ENCODE measurements at places on chromosomes 16 and 17.
A peak's percentile ranks its signal among the peaks of the same experiment; 100 is the strongest.

DNA sequence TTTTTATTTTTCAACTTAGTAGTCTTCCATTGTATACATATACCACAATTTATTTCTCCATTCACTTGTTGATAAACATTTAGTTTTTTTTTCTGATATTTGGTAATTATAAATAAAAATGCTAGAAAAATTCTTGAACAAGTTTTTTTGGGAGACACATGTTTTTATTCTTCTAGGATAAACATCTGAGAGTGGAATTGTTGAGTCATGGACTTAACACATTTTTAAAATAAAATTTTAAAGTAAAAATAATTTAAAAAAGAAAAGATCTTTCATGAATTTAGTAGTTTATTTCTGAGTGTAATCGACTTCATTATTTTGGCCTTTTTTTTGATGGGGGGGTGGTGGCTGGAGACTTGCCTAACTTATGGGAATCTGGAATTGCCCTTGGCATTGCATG, 391.1 kb downstream of the KCNJ2 start:
- DNase-seq = no peak

GRCh38 chr16:30395992-30396585, 869 bp downstream of the ZNF48 start:
- DNase-seq = no peak

- DNase-seq = peak; percentile 72
Measured at GRCh38 chr16:11603331-11603750, 16.6 kb upstream of the LITAF start.

DNA sequence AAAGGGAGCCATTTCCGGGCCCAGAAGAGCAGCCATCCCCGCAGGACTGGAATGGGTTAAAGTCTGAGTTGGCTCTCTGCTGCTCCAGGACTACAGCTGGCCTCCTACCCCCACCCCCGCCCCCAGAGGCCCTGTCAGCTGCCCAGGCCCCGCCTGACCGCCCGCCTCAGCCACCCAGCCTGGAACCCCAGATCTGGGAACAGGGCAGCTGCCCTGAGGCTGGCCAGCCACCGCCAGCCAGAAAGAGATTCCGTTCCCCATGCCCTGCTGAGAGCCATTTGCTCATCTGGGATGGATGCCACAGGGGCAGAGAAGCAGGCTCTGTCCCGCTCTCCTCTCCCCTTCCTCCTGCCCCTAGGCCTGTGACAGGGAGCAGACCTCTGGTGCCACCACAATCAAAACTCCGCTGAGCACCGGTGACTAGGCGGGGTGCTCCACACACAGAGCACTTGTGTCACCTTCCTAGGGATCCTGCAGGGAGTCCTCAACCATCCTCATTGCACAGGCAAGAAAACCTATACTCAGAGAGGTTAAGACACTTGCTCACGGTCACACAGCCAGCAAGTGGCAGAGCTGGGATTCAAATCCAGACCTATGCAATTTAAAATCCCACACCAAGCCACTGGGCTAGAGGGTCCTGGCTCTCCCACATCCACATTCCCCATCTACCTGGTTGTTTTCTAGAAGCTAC, 44.1 kb downstream of the ZNF423 start:
- DNase-seq = peak; percentile 87

- no peak for DNase-seq
Measured at GRCh38 chr17:48894886-48895285, 2.3 kb downstream of the ATP5MC1 start.

DNA sequence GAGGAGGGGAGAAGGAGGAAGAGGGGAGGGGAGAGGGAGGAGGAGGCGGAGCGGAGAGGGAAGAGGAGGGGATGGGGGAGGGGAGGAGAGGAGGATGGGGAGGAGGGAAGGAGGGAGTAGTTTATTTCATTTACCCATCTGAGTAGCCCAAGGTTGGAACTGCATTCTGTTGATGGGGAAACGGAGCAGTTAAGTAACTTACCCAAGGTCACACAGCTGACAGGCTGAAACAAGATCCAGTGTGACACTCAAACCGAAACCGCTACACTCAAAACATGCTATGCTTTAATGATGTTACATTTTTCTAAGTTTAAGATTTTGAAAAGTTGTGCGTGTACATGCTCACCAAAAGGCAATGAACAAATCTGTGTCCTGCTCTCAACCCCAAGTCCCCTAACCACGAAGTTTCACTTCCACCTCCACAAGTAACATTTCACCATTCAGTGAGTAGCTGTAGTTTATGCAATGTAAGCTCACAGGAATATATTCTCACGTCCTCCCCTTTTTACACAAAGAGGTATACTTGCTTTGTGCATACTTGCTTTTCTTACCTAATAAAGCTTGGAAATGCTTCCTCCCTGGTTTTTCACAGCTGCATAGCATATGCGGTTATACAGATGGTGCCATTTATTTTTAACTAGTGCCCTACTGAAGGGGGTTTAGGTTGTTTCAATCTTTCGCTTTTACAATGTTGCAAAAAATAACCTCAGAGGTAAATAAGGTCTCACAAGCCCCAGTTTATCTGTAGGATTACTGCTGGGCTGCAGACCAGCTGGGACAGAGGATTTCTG, 275.3 kb downstream of the PARN start:
- no peak for DNase-seq

DNA sequence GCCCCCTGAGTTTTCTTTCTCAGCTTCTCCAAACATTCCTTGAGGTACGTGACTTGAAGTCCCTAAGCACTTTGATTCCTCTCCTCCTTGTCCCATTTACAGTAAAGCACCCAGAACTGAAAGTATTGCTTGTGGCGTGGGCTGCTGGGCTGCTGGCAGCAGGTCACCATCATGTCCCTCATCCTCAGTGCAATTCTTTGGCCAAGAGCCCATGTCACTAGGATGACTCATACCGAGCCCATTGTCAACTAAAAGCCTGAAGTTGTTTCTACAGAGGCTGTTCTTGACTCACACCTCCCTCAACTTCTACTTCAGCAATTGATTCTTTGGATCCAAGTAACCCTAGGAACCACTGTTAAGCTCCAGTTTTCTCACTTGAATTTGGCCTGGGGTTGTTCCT, 54.3 kb downstream of the KPNA2 start:
- DNase-seq = no peak

GRCh38 chr16:7839568-7839967, 506.9 kb downstream of the RBFOX1 start:
- DNase-seq = no peak

- DNase-seq = peak; percentile 66
Measured at GRCh38 chr17:76370261-76370993, 14.0 kb upstream of the SPHK1 start.

DNA sequence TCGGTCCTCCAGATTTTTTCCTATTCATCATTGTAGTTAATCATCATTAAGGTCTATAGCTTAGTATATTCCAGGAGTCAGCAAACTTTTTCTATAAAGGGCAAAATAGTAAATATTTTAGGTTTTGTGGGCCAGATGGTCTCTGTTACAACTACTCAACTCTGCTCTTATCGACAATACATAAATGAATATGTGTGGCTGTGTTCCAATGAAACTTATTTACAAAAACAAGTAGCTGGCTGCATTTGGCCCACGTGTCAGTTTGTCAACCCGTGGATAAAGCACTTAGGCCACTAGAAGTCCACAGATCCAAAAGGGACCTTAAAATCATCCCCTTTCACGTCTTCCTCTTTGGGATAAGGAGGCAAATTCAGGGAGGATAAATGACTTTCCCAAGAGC, 5.4 kb upstream of the HNF1B start:
- DNase-seq = no peak

DNA sequence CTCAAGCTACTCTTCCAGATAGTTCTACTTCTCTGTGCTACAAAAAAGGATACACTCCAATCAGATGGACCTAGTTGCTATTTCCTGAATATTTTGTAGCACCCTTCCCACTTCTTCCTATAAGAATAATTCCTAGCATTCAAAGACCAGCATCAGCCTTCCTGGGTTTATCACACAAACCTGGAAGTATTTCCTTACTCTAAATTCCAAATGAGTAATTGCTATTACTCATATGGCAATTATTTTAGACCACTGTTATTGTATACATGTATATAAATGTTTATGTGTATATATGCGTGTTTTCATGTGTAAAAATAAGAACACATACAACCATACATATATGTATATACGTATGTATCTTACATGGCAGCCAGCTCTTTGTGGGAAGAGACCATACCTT, 130.6 kb downstream of the MYO1D start:
- no peak for DNase-seq

DNA sequence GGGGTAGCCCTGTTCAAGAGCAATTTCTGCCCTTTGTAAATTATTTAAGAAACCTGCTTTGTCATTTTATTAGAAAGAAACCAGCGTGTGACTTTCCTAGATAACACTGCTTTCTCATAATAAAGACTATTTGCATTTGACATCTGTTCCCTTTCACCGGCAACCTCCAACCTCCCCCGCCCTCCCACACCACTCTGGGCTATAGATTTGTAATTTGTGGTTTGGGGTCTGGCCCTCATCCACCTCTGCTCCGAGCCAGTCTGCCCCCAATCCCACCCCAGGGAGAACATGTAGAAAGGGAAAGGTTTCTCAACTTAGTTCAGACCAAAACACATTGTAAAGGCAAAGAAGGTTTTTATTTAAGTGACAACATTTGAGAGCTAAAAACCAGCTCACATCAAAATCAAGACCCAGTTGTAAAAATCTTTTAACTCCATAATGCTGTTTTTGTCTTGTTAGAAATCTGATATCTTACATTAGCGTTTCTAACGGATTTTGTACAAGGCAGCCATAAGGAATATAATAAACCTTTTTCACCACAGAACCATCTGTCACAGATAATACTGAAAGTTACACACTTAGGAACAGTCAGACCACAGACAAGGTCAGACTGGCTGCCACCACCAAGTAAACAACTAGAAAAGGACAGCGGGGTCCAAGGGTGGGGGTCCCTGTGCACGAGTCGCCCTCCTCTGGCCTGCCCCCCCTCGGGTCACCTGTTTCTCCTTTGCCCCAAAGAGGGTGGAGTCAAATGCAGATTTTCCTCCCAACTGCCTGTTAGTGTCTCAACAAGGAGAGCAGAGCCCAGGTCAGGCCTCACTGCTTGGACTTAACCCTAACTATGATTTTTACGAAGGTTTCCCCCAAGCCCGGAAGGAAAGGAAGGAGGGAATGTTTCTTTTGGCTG, 6.9 kb downstream of the PIMREG start:
- peak; percentile 60 for DNase-seq

GRCh38 chr16:21158208-21159110, at the start of gene LDAF1:
LDAF1 (plus strand) TSS chr16:21158674; CDS start chr16:21161183, 2,509 bp downstream.
- peak; percentile 94 for DNase-seq

DNA sequence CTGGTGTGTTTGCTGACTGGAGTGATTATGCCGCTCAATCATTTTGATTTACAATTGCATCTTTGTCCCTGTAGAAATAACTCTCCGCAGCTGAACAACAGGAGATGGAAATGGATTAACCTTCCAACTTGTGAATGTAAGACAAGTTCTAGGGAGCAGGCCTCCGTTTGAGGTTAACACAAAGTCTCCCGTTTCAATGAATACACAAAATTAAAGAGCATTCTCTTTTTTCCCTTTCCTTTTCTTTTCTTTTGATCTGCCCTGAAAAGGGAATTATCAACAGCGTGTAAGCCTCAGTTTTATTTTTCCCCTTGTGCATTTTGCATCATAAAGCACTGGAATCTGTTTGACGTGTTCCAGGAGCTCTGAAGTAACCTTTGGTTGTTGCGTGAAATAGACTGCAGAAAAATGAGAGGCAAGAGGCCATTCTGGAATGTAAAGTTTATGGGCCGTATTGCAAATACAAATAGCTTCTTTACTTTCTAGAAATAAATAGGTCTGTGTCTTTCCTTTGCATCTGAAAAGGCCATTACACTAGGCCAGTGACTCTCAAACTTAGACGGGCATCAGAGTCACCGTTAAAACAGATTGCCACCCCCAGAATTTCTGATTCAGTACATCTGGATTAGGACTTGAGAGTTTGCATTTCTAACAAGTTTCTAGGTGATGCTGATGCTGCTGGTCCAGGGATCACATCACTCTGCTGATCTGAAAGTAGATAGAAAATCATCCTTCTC, 164.7 kb downstream of the ZNF18 start:
- DNase-seq = no peak

DNA sequence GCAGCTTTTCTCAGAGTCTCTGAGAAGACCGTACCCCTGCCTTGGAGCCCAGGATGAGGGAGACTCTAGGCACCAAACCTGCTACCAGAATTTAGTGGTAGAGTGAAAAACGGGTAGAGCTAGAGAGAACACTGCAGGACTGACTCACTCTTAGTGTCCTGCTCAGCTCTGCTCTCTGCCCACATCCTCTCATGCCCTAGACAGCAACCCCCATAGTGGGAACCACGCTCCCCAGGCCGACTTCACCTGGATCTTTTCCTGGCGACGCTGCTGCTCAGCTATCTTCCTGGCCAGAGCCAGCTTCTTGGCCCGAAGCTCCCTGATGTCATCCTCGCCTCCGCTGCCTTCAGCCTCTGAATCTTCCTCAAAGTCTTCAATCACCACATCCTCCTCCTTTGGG, 26.7 kb downstream of the HIC1 start:
- DNase-seq = no peak

GRCh38 chr16:56120447-56121155, 70.7 kb upstream of the GNAO1 start:
- no peak for DNase-seq

GRCh38 chr16:12703935-12704334, 99.8 kb downstream of the CPPED1 start:
- DNase-seq = no peak

DNA sequence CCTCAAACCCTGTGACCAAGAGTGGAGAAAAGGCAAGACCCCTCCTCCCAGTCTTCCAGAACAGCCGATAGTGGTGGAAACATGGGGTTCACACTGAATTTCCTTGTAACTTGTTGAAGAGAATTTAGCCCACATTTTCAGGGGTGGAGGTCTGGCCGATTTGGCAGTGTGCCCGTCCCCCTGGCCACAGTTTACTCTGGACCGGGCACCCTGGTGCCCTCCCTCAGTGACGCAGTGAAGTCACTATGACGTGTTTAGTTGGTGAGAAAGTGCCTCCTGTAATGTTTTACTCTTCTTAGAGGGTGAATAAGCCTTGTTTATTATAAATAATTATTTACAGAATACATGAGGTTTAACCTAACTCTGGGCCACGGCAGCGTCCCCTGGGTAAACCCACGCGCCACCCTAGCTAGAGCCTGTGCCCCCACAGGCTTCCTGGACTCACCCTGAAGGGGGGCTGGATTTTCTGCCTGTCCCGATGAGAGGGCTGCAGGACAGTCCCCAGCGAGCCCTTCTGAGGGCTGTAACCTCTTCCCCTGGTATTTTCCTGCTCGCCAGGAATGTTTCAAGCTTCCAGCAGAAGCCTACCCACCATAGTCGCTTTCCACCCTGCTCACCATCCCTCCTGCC, 316.9 kb downstream of the SEC14L1 start:
- DNase-seq = no peak

GRCh38 chr16:2027024-2028010, 615 bp downstream of the NHERF2 start:
- peak; percentile 86 for DNase-seq

DNA sequence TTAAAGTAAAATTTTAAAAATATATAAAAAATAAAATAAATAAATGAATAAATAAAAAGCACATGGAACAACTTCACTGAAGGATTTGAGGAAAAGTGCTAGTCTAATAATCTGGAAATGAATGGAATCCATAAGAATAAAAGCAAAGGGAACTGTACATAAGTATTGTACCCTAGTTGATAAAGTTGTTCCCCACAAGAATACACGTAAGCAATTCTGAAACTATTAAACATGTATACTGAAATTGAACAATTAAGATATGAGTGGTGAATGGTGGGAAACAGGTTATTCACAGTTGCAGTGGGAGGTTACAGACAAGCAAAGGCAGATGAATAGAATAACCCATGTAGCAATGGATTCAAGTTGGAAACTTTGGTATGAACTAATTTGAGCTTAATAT, 853.2 kb upstream of the SOX9 start:
- no peak for DNase-seq

Measured in H7 (cell line).